ENCODE measurements at places on chromosomes 2 and 18. TPM values are rescaled to one million over a fixed set of nuclear protein-coding genes. Genes with fewer than 3 reads are reported as not detected.
A peak's percentile ranks its signal among the peaks of the same experiment; 100 is the strongest.

DNA sequence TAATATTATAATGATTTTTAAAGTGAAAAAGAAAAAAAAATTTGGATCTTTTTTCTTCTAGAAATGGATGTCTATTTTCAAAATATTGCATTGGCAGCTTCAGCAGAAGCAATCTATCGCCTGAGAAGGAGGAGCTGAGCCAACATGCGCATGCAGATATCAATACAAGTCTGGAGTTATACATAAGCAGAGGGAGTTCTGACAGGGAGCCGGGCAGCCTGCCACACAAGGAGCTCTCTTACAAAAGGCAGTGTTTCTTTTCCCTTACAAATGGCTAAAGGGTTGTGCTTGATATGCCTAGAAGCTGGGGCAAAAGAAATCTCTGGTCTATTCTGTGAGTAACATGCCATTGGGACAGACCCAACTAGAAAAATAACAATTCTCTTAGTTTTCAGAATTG, 291.9 kb upstream of the TRIB2 start:
- no peak overlapping the region for H3K4me3 ChIP-seq
- H3K4me1 ChIP-seq, result peaks cover 13% of the 10 kb centered on the region
- no peak for DNase-seq

DNA sequence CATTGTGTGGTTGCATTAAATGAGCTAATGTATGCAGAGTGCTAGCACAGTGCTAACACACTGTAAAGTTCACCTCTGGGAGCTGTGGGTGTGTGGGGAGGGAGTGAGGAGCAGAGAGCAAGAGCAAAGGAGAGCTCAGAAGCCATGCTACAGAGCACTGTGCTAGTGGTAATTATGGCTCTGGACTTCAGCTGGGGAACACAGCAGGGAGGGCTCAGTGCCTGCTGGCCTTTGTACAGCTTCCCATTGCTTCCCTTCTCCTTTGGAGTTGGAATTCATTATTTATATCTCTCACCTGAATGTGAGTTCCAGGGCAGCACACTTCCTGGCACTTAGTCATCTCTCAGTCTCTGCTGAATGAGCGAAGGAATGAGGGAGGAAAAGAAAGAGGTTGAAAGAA, 2.5 kb upstream of the PLA2R1 start:
- peaks cover 47% of the 10 kb centered on the region for H3K27me3 ChIP-seq
- no peak overlapping the region for H3K27ac ChIP-seq
- no peak for DNase-seq
- H3K4me1 ChIP-seq, result peaks cover 7% of the 10 kb centered on the region
- H3K36me3 ChIP-seq, result no peaks in the 10 kb centered on the region
- H3K4me3 ChIP-seq, result no peak overlapping the region

DNA sequence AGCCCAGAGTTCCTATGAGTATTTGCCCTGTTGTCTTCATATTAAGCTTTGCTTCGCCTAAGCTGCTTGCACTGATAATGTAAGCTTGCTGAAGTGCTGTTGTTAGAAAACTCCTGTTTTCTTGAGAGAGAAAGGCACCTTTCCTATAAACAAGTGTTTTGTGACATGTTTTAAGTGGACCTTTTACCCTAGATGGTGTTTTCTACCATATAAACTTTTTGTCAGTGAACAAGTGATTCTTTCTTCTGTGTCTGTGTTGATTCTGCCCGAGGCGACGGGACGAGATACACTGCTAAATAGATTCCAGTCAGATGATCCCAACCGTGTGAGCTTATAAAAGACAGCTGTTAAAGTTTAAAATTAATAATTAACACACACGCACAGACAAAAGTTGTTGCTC, 24.1 kb downstream of the CABLES1 start:
- no peak for DNase-seq
- peaks cover 15% of the 10 kb centered on the region for H3K27me3 ChIP-seq
- no peak overlapping the region for H3K27ac ChIP-seq
- H3K36me3 ChIP-seq, result no peaks in the 10 kb centered on the region

GRCh38 chr2:161417438-161418274, 1.6 kb downstream of the TBR1 start:
- H3K27ac ChIP-seq, result no peak overlapping the region
- peaks cover 82% of the 10 kb centered on the region for H3K27me3 ChIP-seq
- no peak for DNase-seq

- H3K4me3 ChIP-seq, result no peak overlapping the region
- H3K36me3 ChIP-seq, result no peaks in the 10 kb centered on the region
- no peak overlapping the region for H3K27ac ChIP-seq
- no peak for DNase-seq
Measured at GRCh38 chr18:22841840-22842239, 91.3 kb upstream of the RBBP8 start.

GRCh38 chr2:70982971-70983370, 4.5 kb downstream of the ANKRD53 start:
- peaks cover 12% of the 10 kb centered on the region for H3K4me1 ChIP-seq
- H3K36me3 ChIP-seq, result peaks cover 21% of the 10 kb centered on the region
- H3K27ac ChIP-seq, result no peak overlapping the region

The SMAD2 gene
- total RNA-seq, result 174 TPM

DNA sequence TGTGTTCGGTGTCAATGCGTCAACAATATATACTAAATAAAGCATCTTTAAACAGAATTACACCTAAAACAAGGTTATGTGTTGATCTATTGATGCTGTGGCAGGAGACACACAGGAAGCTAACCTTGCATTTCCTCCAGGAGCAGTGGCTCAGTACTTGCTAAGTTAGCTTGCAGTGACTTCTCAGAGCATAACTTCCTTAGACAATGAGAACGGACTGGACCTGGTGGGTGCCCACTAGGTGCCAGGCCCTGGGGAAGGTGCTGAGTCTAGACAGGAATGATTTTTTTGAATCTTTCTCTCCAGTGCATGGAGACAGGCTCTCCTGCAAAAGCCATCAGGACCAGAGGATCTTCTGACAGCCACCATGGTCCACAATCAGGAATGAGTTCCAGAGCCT, 73.8 kb upstream of the MGAT4A start:
- H3K36me3 ChIP-seq, result no peaks in the 10 kb centered on the region
- H3K4me1 ChIP-seq, result peaks cover 10% of the 10 kb centered on the region
- peaks cover 2% of the 10 kb centered on the region for H3K27me3 ChIP-seq
- DNase-seq, result no peak
- no peak overlapping the region for H3K27ac ChIP-seq

DNA sequence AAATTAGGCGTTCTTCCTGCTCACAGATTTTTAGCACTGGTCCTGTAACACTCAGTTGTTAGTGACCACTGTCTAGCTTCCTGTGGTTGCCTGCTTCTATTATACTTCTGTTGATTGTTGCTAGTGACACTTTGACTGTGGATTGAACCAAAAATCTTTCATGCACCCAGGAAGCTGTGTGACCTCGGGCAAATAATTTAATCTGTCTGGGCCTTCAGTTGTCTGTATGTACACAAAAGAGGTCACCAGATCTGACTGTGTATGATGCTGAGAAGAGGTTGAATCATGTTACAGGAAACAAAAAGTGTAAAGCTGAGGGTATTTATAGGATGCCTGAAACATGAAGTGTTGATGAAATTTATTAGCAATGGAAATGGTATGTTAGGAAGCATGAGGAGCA, 12.7 kb downstream of the ICOS start:
- H3K27me3 ChIP-seq, result no peaks in the 10 kb centered on the region
- peak overlapping the region; percentile 40 for H3K4me3 ChIP-seq
- peak overlapping the region; percentile 70 for H3K27ac ChIP-seq
- peak; percentile 33 for DNase-seq

The GRB14 gene
- not detected for total RNA-seq

The NEUROD1 gene
- not detected for total RNA-seq

DNA sequence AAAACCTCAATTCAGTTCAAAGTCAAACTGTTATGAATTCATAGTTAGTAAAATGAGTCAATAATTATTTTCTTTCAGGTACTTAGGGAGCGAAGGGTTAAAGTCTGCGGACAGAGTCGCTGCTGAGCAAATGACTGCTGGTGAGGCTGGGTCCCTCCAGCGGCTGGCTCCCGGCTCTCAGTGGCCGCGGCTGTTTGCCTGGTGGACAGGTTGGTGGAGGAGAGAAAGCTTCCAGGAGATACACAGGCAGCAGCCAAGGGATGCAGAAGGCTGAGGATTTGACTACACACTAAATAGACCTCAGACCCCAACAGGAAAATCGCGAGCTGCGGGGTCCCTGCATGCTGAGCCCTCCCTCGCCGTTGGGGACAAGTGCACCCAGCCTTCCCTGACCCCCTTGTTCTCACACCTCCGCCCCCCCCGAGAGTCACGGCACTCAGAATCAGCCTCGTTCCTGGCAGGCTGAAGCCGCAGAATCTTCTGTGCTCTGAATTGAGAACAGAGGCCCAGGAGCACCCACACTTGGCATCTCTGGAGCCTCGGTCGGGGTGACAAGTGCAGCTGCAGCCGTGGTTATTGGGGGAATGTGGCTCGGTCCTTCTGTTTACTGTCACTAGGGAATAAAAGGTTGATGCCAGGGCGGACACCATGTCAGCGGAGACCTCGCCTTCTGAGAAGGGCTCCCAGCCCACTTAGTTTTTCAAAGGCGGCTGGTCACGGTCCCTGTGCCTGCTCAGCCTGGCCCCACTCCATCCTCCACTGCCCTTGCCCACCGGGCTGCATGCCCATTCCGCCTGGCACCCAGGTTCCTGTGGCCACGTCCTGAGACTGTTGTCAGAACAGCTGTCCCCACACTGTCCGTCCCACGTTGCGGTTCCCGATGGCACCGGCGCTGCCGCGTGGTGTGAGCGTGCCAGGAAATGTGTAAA, 74.0 kb downstream of the SLC66A2 start:
- no peak overlapping the region for H3K27ac ChIP-seq
- H3K4me1 ChIP-seq, result no peaks in the 10 kb centered on the region
- H3K36me3 ChIP-seq, result no peaks in the 10 kb centered on the region
- no peak for DNase-seq

The NAT8 gene
- total RNA-seq, result not detected

DNA sequence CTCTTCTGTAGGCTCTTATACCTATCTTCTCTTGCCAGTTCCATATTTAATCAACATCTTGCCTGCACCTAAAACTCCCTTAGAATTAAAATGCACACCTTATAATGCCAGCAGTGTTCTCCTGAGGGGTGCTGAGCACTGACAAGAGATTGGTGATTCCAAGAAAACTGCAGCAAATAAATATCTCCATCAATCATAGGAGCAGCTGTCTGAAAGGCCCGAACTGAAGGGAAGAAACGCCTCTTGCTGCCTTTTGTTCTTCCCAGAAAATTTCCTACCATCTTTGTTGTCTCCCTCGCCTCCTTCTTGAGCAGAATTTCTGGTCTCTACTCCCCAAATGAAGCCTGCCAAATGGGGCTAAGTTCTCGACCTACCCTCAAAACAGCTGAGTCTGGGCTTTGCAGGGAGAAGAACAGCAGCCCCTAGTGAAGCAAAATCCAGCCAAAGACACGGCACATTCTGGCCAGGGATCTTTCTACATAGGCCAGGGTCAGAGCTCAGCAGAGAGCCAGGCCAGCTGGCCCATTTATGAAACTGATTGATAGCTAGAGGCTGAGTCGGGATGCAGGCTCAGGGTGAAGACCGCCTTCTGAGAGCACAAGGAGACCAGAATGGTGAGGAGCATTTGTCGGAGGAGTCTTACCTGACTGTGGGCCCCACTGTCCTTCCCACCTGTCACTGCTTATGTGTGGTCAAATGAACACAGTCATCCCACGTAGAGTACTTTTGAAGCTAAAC, 20.4 kb upstream of the TMEM247 start:
- H3K4me1 ChIP-seq, result peaks cover 16% of the 10 kb centered on the region
- no peak overlapping the region for H3K4me3 ChIP-seq
- H3K36me3 ChIP-seq, result no peaks in the 10 kb centered on the region
- DNase-seq, result no peak
- peaks cover 1% of the 10 kb centered on the region for H3K27me3 ChIP-seq

DNA sequence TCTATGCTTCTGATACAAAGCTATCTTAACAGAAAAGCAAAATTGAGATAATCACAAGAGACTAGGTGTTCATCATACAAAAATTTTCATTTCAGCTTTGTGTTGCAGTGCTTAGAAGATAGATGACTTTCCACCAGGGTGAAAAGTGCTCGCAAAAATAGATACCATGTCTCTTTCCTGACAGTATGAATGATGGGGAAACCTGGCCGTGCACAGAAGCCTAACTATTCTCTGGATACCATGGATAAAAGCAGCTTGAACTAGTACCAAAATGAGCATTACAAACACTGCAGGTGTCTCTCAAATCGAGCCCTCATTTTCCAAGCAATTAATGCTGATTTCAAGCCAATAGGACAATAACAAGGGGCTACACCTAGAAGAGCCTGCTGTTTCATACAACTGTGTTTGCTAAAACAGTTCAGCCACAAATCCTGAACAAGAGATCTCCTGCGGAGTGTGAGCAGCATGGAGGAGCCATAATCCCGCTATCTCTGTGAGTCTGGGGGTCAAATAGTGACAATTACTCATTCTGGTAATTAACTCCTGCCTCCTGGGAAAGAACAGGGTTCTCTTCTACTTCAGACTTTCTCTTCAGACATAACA, 507.6 kb downstream of the PID1 start:
- H3K36me3 ChIP-seq, result no peaks in the 10 kb centered on the region
- H3K4me1 ChIP-seq, result no peaks in the 10 kb centered on the region
- no peak overlapping the region for H3K27ac ChIP-seq
- no peak overlapping the region for H3K4me3 ChIP-seq
- no peak for DNase-seq

The KLF11 gene
- total RNA-seq, result 14.4 TPM

- H3K27me3 ChIP-seq, result peaks cover 3% of the 10 kb centered on the region
- peak overlapping the region; percentile 93 for H3K4me3 ChIP-seq
- peaks cover 43% of the 10 kb centered on the region for H3K4me1 ChIP-seq
- H3K36me3 ChIP-seq, result peaks cover 27% of the 10 kb centered on the region
Measured at GRCh38 chr2:177265824-177266817, 1.6 kb upstream of the NFE2L2 start.

The GPAT2 gene
- total RNA-seq, result 6.9 TPM

DNA sequence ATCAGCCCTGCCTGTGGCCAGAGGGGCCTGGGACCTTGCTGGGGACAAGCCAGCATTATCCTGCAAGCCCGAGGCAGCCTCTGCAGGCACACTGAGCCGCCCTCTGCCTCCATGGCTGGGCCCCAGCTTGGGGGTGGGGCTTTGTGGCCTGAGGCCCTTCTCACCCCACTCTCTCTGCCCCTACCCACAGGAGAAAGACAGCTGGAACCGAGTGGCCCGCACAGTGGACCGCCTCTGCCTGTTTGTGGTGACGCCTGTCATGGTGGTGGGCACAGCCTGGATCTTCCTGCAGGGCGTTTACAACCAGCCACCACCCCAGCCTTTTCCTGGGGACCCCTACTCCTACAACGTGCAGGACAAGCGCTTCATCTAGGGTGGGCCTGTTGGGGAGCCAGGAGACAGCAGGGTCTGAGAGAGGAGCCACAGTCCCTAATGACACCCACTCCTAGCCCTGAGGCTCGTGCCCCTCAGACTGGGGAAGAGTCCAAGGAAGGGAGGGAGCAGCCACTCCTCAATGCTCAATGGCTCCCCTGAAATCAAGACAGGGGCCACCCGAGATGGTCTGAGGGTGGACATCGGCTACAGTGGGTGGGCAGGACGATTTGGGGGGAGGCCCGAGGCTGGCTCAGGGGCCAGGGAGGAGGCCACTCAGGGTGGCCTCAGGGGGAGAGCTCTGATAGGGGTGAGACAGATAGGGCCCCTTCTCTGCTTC, 4.4 kb upstream of the CHRNG start:
- H3K36me3 ChIP-seq, result no peaks in the 10 kb centered on the region
- H3K27me3 ChIP-seq, result peaks cover 10% of the 10 kb centered on the region
- H3K4me1 ChIP-seq, result peaks cover 2% of the 10 kb centered on the region

Data from activated CD4-positive, alpha-beta memory T cell treated with anti-CD3 and anti-CD28 coated beads, Interleukin-2, amount 10 ng/mL, durations not matched to agents 7 days and 5 days (primary cell).